Eye (tissue), 1 donor: ENCODE measurements at places on chromosomes 7 and 10.

GRCh38 chr7:142152076-142152475 is 40.6 kb downstream of the MGAM2 start:
- DNase-seq, result no peak

- no peak for DNase-seq
Observed at GRCh38 chr7:91569728-91570457, 305.7 kb downstream of the FZD1 start.

DNA sequence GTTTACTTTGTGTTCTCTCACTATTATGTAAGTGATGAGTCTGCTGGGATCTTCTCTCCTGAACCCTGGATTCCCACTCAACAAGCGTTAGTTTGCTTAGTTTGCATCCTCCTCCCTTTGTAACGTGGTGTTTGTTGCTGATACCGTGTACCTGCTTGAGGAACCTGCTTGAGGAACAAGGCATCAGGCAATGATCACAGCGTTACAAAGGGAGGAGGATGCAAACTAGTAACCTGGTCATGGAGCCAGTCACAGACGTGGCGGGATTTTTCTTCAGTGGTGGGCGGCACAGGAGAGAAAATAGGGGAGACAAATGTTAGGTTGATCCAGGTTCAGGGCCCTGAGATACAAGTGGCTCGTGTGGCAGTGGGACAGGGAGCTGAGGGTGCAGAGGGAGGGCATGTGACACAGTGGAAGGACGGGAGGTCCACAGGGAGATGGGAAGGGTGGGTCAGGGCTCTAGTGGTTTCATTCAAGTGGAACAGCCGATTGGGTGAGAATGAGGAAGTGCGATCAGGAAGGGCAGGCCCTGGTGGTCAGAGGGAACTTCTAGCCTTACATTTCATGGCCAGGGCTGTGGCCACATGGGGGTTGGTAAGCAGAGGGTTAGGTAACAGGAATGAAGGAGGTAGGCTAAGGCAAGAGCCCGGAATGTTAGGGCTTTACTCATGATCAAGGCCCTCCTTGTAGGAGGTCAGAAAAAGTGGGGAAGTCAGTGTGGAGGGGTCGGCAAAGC is 38.0 kb downstream of the SNX10 start:
- DNase-seq, result no peak

- DNase-seq, result no peak
Observed at GRCh38 chr10:124522933-124523871, 61.6 kb downstream of the LHPP start.

DNA sequence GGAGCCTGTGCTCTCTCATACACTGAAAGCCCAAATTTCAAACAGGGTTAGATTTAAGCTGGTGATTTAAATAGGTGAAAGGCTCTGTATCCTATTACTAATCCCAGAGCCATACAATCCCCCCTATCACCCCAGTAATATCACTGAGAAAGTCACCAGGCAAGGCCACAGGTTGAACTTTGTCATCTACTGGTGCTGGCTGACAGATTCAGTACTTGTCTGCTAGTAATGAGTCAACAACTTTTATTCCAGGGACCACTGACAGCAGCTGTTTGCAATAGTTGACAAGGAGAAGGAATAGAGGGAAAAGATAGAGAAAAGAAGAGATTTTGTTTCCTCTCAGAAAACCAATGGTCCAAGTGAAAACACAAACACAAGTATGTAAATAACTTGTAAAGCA is 10.4 kb downstream of the ASB15 start:
- no peak for DNase-seq

GRCh38 chr7:88661921-88662320 is 97.6 kb upstream of the ZNF804B start:
- DNase-seq, result no peak

- no peak for DNase-seq
Observed at GRCh38 chr10:927131-927530, 4.4 kb downstream of the LARP4B start.

- DNase-seq, result no peak
Observed at GRCh38 chr10:30789806-30790205, 160.3 kb upstream of the LYZL2 start.

GRCh38 chr10:116629340-116629739 is 8.6 kb downstream of the PNLIPRP2 start:
- no peak for DNase-seq

GRCh38 chr10:105837951-105838350 is 1196.9 kb downstream of the SORCS3 start:
- peak; percentile 73 for DNase-seq

GRCh38 chr10:70757856-70758255 is 27.3 kb downstream of the TBATA start:
- DNase-seq, result no peak

DNA sequence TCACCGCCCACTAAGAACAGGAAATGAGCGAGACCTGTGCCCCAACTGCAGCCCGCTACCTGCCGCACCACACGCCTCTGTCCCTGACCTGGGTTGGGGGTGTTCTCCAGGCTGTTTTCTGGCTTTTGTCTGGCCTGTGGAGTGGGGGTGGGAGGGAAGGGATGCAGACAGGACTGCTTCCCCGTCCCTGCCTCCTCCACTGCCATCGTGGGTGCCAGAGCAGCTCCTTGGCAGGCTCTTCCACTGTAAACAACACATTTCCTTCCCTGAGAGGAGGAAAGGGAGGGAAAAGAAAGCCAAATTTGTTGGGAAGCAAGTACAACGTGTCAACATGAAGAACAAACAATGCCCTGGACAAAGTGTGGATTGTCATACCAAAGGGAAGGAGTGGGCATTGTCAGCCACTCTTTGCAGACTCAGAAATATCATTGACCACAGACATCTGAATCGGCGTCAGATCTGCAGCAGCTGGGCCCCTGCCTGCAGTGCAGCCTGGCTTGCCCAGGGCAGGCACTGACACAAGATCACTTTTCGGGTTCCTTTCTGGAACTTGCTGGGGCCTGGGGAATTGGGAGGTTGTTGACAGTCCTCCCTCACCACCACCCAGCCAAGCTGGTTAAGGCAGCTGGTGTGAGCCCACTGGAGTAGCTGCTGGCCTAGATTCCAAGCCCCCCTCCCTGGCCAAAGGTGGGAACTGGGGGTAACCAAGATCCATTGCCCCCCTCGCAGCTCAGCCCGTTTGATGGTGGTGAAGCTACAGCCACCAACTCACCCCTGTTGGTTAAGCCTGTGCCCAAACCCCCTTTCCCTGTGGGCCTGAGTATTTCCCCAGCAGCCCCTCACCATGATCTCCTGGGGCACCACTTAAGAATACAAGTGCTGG is 22.6 kb upstream of the TRIM8 start:
- no peak for DNase-seq

- DNase-seq, result no peak
Observed at GRCh38 chr7:9201928-9202327, 768.5 kb downstream of the NXPH1 start.

DNA sequence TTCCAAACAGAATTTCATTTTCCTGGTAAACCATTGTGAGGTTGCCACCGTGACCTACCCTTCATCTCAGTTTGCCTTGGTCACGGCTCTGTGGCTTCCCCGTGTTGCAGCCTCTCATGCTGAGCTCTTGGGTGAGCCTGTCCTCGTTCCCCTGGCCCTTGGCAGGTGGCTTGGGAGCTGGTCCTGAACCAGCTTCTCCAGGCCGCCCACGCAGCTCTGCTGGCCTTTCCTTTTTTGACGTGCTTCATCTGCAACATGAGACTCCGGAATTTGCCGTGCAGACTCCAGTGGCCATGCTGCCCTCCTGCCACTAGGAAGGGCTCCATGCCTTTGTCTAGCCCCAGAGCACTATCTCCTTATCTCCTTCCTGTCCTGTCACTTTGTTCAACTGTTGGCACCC is 93.0 kb upstream of the NPS start:
- no peak for DNase-seq

DNA sequence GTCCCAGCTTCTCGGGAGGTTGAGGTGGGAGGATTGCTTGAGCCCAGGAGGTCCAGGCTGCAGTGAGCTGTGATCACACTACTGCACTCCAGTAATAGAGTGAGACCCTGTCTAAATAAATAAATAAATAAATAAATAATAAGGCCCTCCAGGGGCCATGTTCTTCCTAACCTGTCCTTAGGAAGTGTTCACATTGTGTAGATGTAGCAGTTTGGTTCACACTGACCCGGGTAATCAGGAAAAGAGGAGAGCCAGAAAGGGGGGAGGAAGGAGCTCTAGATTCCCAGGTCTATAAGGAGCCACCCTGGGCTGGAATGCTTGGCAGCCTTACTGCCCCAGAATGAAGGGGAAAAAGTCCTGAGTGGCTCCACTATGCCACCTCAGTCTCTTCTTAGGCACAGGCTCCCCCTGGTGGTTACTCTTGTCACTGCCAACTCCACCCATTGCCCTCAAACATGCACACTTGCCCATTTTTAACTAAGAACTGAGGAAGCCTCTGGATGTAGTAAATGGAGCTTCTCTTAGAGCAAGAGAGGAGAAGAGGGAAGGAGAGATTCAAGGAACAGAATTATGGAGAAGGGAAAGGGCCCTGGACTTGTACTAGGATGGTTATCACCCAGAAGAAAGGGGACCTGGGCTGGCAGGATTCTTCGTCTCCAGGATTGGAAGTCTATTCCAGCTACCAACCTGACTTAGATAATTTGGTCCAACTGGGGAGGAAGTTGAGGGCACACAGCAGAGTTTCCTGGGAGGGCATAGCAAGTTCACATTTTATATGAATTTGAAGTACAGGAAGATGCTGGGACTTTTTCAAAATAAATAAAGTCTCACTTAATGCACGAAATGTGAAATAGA is 7.8 kb downstream of the HPS6 start:
- DNase-seq, result peak; percentile 91

DNA sequence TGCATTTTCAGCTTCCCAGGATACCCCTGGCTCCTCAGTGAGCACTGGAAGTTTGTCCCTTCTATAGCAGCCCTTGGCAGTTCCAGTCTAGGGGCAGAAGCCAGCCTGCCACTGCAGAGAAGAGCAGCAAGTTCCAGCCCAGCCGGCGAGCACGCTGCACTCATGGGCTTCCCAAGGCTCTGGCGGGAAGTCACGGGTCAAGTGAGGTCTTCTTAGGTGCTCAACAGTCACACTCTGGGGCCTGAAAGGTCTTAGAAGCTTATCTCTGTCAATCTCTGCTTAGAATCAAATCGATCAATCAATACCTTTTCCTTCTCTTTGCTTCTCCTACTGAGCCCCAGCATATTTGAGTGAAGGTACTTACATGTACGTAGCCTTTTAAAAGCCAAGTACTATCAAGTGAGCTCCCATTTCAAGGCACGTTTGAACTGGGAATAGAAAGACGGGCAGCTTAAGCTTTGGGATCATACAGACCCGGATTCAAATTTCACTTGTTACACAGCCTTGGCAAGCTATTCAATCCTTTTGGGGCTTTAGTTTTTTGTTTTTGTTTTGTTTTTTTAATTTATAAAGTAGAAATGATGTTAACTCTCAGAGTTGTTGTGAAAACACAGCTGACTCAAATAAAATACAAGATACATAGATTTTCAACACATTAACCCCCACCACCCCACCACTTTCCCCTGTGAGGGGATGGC is 152.6 kb upstream of the KLF14 start:
- no peak for DNase-seq

DNA sequence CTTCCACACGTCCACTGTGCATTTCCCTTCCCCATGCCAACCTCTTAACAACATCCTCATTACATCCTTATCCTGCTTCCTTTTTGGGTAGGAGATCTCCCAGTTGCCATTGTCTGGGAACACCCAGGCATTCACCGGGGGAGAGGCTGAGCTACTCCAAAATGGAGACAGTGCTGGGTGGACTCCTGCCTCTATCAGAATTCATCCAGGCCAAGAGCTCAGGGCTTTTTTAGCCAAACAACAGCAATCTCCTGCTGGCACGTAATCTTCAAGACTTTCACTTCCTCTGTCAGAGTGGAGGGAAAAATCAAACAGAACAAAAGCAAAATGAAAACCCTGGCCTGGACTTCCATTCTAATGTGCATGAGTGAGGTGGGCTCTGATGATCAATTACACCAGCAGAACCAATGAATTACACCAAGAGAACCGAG is 245.0 kb downstream of the PRPF18 start:
- peak; percentile 35 for DNase-seq

GRCh38 chr7:76326646-76327233 is 24.3 kb downstream of the HSPB1 start:
- DNase-seq, result no peak

- no peak for DNase-seq
Observed at GRCh38 chr10:84427903-84428650, 99.7 kb downstream of the CCSER2 start.
